Left renal pelvis (tissue), 4 donors: ENCODE measurements at places on chromosomes 13 and 19.

GRCh38 chr19:41707502-41707812 is 969 bp upstream of the CEACAM5 start:
- no peak for DNase-seq

GRCh38 chr19:16561382-16561781 is 10.8 kb downstream of the SLC35E1 start:
- DNase-seq, result no peak

GRCh38 chr13:97261254-97262005 is 39.3 kb downstream of the MBNL2 start:
- no peak for DNase-seq

DNA sequence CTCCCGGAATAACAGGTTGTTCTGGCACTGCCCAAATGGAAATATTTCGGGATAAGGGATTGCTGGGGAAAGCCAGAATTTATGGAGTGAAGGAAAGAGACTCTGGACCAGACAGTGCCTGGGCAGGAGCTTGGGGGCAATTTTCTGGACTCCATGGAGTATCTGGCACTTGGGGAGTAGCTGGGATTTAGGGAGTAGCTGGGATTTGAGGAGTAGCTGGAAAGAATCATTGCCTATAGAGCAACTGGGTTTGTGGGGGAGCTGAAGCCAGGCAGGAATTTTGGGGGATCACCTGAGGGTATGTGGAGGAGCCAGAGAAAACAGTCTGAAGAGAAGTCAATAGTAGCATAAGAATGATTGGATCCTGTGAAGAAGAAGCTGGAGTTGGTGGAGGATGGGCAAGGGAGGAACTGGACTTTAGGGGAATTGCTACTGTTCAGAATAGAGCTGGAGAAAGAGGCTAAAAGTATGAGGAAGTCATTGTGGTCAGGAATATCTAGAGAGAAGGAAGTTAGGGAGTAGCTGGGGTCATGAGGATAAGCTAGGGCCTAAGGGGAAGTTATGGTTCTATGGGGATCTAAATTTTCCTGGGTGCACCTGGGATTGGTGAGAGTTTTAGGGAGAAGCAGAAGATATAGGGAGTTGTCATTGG is 14.8 kb downstream of the FSD1 start:
- no peak for DNase-seq

- no peak for DNase-seq
Observed at GRCh38 chr19:4258181-4258580, 11.3 kb downstream of the YJU2 start.

DNA sequence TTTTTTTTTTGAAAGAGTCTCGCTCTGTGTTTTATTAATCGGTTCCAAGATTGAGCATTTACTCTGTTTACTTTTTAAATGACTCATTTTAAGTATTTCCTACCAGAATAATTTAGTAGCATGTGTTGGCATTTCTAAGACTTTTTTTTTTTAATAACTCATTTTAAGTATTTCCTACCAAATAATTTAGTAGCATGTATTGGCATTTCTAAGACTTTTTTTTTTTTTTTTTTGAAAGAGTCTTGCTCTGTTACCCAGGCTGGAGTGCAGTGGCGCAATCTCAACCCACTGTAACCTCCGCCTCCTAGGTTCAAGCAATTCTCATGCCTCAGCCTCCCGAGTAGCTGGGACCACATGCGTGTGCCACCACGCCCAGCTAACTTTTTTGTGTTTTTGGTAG is 13.1 kb downstream of the SETDB2 start:
- no peak for DNase-seq

- DNase-seq, result no peak
Observed at GRCh38 chr19:13969897-13970296, 17.6 kb downstream of the DCAF15 start.

DNA sequence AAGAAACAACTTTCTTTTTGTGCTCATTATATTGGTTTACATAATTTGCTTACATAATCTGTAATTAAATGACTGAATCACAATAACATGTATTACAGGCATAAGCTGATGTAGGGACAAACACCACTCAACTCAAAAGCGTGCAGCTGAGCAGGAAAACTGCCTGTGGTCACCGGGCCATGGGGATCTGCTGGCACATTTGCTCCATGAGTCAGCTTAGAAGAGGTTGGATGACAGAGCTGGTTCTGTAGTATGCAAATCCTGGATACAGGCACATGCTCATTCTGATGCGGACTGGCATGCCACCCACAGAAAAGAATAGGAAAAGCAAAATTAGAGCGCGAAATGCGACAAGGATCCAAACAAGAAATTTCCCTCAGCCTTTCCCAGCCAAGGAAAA is 128.6 kb downstream of the USP12 start:
- no peak for DNase-seq

DNA sequence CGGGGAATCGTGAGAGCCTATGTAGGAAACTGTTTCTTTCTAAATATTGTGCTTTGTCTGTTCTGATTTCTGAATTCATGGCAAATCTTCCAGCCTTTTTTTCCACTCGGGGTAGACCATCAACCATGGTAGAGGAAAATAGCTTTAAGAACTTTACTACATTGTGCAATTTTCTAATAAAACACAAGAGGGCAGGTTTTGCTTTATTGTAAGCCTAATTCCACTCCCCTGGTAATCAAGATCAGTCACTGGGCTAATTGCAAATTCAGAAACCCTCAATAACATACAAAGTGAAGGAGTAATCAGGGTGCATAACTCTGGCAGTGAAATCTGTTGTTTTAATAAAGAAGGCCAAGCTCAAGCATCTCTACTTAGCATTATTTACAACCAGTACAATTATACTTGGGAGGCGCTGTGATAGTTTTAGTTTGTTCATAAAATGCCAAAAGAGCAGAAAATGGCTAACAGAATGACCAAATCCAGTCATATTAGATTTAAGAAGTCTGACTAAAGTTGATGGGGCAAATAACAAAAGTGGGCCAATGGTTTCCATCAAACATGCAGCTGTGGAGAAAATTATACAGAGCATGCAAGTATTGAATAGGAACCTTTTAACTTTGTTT is 43.8 kb downstream of the DCT start:
- peak; percentile 14 for DNase-seq
